ENCODE measurements at places on chromosomes 5 and 9. TPM values are rescaled to one million over a fixed set of nuclear protein-coding genes. Genes with fewer than 3 reads are reported as not detected.

LRRC19 gene
- not detected for total RNA-seq

- no peaks in the 10 kb centered on the region for H3K27me3 ChIP-seq
- H3K4me1 ChIP-seq, result no peaks in the 10 kb centered on the region
- H3K4me3 ChIP-seq, result no peak overlapping the region
- no peak overlapping the region for H3K27ac ChIP-seq
- no peaks in the 10 kb centered on the region for H3K36me3 ChIP-seq
Observed at GRCh38 chr9:74100042-74100441, 397.1 kb upstream of the RORB start.

DNA sequence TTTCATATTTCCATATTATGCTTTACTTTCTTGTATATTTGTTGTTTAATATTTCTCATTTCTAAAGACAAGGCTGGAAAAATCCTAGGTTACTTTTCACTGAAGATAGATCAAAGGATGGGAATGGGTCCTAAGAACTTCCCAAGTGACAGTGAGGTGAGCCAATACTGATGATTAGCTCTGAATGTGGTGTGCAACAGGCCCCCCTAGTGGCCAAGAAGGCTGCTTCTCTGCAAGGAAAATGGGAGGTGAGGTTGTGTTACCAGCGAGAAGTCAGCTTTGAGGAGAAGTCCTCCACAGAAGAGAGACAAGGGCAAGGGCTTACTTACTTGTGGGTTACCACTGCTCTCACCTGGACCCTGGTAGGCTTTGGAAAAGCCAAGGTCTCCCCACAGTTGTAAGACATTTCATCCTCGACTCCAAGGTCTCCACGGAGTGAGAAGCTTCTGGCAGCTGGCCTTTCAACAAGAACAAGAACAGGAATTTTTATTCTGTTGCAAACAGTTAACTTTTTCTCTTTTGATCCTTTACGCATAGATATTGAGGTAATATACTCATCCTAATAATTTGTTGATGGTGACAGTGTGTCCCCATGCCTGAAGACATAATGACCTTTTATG, 69.9 kb downstream of the MAMDC2 start:
- H3K27me3 ChIP-seq, result peaks cover 7% of the 10 kb centered on the region
- H3K36me3 ChIP-seq, result no peaks in the 10 kb centered on the region
- H3K4me1 ChIP-seq, result no peaks in the 10 kb centered on the region
- peak; percentile 60 for DNase-seq
- no peak overlapping the region for H3K27ac ChIP-seq

DNA sequence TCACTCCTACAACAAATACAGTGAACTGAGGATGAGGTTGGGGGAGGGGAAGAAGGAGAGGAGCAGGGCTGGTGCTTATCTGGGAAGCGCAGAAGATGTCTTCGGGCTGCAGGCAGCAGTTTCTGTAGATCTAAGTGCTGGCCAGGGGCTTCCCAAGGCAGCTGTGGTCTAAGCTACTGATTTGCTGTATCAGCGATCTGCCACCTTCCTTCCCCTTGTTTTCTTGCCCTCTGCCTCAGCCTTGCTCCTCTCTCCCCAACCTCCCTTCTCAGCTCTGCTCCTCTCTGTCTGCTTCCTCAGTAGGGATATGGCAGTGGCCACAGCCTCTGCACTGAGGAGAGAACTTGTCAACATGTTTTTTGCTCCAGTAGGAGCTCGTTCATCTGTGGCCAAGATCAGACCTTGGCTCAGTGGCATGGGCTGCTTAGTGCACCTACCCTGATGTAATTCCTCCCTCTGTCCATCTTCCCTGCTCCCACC, 42.8 kb upstream of the IL6ST start:
- DNase-seq, result no peak
- no peaks in the 10 kb centered on the region for H3K27me3 ChIP-seq
- no peaks in the 10 kb centered on the region for H3K36me3 ChIP-seq
- H3K4me3 ChIP-seq, result no peak overlapping the region
- no peak overlapping the region for H3K27ac ChIP-seq
- H3K4me1 ChIP-seq, result no peaks in the 10 kb centered on the region

DNA sequence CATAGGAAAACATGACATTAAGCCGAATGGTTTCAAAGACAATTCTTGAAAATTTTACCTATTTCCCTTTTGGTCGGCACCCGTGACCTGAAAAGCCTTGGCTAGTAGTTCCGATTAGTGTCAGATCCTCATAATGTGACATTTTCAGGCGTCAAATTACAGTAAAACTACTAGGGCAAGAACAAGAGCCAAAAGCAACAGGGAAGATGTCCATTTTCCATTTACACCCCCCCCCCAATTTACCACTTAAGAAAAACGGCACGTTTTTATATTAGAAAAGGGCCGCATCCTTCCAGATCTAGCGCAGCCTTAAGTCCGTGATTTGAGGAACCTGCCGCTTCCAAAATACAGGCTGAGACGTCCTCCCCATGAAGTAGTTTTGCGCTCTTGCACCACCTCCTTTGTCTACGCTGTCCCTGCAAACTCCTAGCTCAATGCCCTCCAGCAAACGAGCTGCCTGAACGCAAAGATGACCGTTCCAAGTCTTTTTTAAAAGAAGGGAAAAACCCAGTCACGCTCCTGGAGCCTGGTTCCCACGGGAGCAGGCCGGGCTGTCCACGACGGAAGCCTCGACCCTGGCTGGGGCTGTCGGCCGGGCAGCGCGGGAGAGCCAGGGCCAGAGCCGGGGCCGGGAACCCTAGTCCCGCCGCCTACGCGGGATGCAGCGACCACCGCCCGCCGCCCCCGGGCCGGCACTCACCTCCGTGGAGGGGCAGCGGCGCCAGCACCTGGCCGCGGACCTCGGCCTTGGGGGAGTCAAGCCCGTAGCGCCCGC, 616 bp downstream of the RNF130 start:
- peak; percentile 50 for DNase-seq
- no peaks in the 10 kb centered on the region for H3K36me3 ChIP-seq
- peak overlapping the region; percentile 70 for H3K4me3 ChIP-seq
- peak overlapping the region; percentile 74 for H3K27ac ChIP-seq
- peaks cover 27% of the 10 kb centered on the region for H3K4me1 ChIP-seq

Data from A673 (cell line).